Hematopoietic multipotent progenitor cell treated with erythropoietin and hydrocortisone succinate and interleukin-3 and kit ligand, for 15 days (in vitro differentiated cells): ENCODE measurements at places on chromosomes 13 and 19.
A peak's percentile ranks its signal among the peaks of the same experiment; 100 is the strongest.

DNA sequence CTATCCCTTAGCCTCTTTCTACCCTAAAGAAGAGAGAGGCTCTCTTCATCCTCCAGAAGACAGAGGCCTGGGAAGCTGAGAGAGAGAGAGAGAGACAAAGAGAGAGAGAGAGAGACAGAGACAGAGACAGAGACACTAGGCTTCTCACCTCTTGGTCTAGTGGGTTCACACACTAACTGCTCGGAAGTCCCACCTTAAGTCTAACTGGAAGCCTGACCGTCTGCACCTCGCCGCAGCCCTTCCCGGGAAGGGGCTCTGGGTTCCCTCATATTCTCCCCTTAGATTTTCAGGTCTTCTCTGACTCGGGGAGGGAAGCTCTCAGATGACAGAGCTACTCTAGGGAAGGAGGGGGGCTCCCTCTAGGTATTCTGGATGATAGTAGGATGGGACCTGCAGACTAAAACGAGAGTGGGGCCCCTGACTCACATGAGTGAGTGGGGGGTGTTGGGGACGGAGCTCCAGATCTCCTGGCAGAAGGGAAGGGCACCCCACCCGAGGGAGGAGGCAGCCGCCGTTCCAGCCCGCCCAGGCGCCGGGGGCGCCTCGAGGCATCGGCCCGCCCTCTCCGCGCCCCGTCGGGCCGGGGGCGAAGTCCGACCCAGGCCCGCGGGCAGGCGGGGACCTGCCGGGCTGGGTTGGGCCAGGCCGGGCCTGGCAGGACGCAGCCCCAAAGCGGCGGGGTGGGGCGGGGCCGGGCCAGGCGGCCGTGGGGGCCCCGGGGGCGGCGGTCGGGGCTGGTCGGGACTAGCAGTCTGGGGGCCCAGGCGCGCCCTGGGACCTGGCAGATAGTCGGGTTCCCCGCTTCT is 2.0 kb upstream of the JUNB start:
- peak; percentile 58 for DNase-seq

GRCh38 chr19:46924874-46925547 is 64.2 kb downstream of the ARHGAP35 start:
- DNase-seq, result no peak

GRCh38 chr13:112069061-112069844 is 2.3 kb downstream of the SOX1 start:
- no peak for DNase-seq

DNA sequence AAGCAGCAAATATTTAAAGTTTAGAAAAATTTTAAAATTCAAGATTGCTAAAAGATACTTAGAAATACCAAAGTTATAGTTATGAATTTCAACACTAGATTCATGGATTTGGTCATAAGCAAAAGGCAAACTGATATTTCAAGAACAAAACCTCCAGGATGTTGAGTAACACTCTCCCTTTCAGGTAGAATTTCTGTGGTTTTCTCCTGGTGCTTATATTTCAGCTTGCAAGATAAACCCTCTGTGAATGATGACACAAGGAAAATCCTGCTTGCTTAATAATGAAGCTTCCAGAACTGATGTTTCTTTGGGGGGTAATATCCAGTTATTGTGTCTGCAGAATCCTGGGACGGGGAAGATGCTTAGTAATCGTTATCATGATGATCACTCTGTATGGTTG is 320.3 kb upstream of the EDNRB start:
- DNase-seq, result no peak

DNA sequence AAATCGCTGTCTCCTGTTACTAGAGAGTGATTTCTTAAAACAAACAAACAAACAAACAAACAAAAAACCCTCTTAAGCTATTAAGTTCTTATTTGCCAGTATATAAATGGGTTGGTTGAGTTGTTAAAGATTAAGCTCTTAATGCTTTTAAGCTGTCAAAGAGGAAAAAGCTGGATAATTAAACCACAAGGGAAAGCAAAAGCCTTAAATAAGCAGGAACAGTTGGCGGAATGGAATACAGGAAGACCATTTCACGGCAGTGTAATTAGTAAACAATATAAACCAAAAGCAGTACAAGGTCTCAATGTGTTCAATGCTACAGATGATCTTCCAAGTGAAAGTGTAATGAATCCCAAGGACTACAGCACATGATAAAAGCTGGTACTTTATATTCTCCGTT is 32.2 kb upstream of the GGACT start:
- no peak for DNase-seq

DNA sequence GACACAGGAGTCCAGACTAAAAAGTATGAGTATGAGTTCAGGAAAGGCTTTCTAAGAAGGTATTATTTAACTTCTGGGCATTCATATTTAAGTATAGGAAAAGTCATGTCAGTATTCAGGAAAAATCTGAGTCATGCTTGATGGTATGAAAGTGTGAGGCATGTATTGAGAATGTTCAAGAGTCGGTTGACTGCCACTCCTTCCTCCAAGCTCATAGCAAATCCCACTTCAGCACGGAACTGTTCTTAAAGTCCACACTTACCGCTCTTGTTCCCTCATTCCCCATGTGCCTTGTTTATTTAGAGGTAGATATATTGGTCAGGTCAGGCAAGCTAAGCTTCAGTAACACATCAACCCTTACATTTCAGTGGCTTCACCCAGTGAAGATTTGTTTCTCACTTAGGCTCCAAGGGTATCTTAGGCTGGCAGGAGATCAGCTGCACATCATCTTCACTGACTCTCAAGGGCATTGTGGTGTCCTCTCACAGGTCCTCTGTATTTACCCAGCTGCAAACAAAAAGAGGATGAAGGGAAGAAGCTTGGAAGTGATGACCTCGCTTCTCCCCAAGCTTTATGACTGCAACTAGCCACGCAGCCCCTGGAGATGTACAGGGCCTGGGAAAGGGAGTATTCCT is 1189.2 kb downstream of the EFNB2 start:
- DNase-seq, result no peak

DNA sequence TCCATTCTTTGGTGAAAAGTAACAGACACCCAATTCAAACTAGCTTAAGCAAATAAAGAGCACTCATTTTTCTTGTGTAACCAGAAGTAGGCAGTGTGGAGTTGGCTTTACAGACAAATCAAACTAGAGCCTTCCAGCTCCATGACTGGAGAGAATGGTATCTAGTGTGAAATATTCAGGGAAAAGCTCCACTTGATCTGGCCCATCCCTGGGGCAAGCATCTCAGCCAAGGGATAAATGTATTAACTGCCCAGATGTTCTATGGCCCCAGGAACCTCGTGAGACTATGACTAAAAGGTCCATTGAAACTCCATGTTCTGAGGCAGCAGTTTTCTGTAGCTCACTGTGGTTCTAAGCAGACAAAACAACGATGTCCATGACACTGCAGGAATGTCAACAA is 49.9 kb downstream of the TBC1D4 start:
- DNase-seq, result no peak

- no peak for DNase-seq
Observed at GRCh38 chr19:18629166-18630088, 7.4 kb upstream of the KLHL26 start.

DNA sequence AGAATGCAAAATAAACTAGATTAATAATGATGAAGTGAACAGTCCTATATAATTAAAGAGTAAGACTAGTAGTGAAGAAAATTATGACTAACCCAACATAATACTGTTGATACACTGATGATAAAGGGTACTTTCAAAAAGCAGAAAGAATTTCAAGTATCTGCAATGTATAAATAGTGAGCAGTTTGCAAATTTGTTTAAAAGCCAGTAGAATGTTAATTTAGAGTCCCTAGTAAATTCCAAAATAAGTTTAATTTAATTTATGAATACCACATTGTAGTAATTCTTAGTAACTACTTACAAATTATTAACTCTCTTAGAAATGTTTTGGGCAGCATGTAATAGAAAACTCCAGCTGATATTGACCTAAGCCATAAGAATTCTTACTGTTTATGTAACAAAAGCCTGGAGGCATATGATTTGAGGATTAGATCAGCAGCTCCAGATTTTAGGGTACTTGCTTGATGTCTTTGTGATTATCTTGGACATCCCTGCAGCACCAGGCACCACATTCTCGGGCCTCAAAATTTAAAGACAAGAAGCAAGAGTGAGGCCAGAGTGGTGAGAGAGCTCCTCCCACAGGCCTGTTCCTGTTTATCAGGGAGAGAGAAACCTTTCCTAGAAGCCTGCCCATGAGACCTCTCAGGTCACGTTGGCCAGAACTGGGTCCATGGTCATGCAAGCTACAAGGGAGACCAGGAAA is 67.6 kb upstream of the TDRD3 start:
- DNase-seq, result no peak

DNA sequence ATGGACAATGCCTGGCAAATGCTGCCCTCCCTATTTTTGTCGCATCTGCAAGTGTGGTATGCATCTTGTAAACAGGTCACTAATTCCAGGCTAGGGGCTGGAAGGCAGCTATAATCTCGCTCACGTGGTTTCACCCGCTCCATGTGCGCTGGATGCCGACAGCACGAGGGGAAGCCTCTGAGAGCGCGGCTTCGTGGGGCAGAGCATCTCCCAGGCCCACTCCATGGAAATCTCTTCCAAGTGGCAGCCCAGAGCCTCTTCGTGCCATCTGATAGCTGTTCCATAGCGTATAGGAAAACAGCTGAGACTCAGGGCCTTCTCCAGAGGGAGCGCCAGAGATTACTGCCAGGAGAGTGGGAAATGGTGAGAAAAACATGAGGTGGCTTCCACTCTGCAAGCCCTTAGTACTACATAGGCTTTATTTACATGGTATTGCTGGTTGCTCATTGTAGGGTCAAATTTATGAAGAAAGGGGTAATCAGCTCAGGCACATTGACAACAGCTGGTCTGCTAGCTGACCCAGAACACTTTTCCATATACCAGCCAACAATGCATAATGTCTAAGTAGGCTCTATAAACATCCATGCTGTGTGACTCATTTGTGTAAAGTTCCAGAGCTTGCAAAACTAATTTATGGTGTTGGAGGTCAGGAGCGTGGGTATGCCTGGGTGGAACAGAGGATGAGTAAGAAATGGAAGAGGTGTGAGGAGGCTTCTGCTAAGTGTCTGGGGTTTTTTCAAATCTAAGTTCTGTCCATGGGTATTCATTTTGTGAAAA is 165.2 kb downstream of the SHISA2 start:
- no peak for DNase-seq

DNA sequence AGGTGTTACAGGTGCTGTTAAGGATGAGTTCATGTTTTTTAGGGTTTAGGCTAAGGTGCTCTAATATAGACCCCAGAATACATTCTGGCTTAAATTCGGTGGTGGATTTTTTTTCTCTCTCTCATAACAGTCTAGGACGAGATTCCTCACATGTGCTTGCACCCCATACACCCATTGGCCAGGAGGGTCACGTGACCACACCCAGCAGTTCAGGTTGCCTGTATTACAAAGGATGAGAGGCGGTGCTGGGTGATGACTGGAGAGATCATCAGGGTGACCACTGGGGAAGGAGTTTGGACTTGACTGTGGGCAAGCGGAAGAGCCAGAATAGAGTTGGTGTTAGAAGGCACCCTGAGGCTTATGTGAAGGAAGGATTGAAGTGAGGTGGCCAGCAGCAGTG is 27.7 kb downstream of the PPP2R1A start:
- DNase-seq, result no peak

DNA sequence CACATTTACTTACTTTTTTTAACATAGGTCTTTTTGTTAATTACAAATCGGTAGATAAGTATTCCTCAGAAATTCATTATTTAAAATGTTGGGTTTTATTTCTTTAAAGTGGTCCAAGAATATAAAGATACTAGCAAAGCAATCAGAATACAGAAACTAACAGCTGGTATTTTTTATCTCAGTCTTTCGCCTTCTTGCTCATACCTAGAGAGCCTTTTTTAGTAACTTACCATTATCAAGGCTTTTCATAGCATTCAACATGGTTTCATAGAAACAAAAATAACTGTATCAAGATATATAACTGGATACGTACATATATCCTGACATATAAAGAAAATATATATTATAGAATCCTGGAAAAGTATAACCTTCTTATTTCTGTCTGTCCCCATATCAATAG is 227.8 kb upstream of the MIR17HG start:
- no peak for DNase-seq

- no peak for DNase-seq
Observed at GRCh38 chr19:2970201-2970835, 7.0 kb upstream of the TLE6 start.

- no peak for DNase-seq
Observed at GRCh38 chr19:3014135-3014534, 14.9 kb downstream of the TLE2 start.

DNA sequence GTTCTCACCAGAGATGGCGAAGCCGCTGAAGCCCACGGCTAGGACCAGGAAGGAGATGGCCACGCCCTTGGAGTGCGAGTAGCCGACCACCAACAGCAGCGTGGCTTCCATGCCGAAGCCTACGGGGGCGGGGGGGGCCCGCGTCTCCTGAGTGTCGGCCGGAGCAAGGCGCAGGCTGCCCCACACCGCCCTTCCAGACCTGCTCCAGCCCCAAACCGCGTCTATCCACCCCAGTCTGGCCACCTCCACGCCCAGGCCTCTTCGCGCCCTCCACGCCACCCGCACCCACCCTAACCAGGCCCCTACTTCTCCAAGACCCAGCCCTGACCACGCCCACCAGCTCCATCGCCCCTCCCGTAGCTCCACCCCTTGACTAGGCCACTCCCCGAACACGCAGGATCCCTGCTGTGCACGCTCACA is 6.2 kb downstream of the GFY start:
- DNase-seq, result no peak
